ENCODE measurements at places on chromosomes 2 and 18.

- no peak for DNase-seq
These were observed 224.1 kb downstream of the SH3RF3 start for GRCh38 chr2:109352898-109353689.

- DNase-seq = no peak
These were observed 13.9 kb downstream of the SLC19A3 start for GRCh38 chr2:227703961-227704360.

GRCh38 chr18:55031979-55032378 lies 72.7 kb upstream of the CCDC68 start:
- no peak for DNase-seq

GRCh38 chr2:15770606-15771005 lies 169.7 kb upstream of the MYCN start:
- DNase-seq = no peak

- DNase-seq = no peak
These were observed 312.5 kb upstream of the HS6ST1 start for GRCh38 chr2:128630974-128631697.

GRCh38 chr2:67669766-67670165 lies 272.6 kb downstream of the ETAA1 start:
- DNase-seq = no peak

GRCh38 chr18:38427234-38427633 lies 861.6 kb upstream of the CELF4 start:
- no peak for DNase-seq

GRCh38 chr2:237058423-237058822 lies 27.3 kb upstream of the COPS8 start:
- DNase-seq = no peak

DNA sequence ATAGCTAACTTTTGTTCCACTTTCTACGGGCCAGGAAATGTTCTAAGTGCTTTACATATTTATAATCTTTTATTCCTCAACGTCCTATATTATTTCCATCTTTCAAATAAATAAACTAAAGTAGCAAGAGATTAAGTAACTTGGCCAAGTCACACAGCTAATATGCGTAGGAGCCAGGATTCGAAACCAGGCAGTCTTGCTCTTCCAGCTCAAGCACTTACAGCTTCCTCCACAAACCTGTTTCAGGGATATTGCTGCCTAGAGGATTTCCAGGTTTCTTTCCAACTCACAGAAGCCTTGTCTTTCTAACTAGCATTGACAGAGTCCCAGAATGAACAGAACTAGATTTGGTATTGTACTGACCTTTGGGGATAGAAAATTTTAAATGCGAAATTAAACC lies 102.5 kb downstream of the FIGN start:
- no peak for DNase-seq

DNA sequence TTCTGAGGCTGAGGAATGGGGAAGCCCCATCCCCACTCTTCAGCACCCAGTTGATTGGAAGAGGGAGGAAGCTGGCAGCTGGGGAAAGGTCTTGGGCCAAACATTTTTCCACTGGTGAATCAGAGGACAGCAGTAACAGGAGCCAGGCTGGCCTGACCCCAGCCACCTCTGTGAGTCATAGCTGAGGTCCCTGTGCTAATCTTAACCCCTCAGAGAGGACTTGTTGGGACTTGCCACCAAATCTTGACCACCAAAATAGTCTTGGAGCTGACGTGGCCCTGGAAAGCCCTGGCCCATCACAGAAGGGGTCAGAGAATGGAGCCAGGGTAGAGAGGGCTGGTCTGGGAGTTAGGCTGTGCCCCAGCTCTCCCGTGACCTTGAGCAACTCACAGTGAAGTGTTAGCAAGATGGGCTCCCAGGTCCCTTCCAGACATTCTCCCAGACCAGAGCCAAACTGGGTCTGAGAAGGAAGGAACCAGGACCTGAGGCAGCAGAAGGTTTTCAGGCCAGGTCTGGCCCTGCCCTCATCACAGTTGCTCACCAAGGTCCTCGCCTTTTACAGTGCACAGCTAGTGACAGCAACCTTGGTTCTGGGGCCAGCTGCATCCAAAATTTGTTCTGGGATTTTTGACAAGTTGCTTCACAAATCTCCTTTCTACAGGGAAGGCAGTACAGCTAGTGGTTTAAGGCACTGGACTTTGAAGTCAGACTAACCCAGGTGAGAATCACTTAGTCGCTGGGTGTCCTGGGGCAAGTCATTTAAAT lies 266.6 kb downstream of the CYP26B1 start:
- no peak for DNase-seq

GRCh38 chr2:13003500-13003899 lies 286.8 kb downstream of the TRIB2 start:
- DNase-seq = no peak

DNA sequence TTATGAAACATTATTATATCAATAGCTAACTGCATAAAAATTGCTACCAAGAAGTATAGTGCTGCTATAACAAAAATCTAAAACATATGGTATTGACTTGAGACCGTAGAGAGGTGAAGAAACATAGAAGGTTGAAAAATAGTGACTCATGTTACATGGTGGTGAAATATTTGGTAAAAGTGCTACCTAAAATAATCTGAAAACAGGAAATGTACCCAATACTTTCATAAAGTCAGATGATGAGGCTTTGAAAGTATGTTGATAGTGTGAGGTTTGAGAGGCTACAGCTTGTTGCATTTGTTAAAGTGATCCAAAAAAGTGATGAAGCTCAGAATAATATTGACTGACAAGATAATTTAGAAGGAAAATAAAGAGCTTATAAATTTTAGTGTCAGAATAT lies 718.7 kb upstream of the SLC8A1 start:
- no peak for DNase-seq

GRCh38 chr2:167198009-167198408 lies 309.7 kb downstream of the XIRP2 start:
- no peak for DNase-seq

- no peak for DNase-seq
These were observed 49.8 kb upstream of the SLC1A4 start for GRCh38 chr2:64939332-64939917.

- DNase-seq = peak; percentile 25
These were observed 48.4 kb upstream of the CYTIP start for GRCh38 chr2:157492189-157492773.

DNA sequence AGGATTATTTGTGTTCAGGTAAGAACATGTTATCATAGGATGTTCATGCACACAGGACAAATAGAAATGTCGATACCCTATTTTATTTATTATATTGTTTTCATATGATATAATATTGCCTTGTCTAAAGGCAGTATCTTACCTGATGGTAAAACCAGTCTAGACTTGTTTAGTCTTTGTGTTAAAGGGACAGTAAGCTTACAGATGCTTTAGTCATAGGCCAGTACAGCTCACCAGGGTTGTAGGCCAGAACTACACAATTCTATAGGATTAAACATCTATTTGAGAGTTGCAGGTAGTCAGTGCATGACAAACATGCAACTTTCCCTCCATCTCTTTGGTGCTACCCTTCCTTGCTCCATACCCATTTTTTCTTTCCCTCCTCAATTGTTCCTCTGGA lies 158.5 kb downstream of the GALNT3 start:
- no peak for DNase-seq

DNA sequence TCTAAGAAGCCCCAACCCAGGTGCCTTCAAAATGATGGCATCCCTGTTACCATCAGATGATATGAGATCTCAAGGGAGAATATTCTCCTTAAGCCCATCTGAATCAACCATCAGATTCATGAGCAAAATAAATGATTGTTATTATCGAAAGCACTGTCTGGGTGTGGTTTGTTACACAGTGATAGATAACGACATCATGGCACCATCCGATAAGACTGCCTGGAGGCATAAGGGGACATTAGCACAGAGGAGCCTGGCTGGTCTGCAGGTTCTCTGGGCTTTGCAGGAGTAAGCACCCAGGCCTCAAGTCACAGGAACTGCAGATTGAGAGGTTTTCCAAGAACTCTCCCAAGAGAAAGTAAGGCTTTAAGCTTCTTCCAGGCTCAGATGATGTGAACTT lies 15.6 kb downstream of the BMP10 start:
- DNase-seq = no peak

DNA sequence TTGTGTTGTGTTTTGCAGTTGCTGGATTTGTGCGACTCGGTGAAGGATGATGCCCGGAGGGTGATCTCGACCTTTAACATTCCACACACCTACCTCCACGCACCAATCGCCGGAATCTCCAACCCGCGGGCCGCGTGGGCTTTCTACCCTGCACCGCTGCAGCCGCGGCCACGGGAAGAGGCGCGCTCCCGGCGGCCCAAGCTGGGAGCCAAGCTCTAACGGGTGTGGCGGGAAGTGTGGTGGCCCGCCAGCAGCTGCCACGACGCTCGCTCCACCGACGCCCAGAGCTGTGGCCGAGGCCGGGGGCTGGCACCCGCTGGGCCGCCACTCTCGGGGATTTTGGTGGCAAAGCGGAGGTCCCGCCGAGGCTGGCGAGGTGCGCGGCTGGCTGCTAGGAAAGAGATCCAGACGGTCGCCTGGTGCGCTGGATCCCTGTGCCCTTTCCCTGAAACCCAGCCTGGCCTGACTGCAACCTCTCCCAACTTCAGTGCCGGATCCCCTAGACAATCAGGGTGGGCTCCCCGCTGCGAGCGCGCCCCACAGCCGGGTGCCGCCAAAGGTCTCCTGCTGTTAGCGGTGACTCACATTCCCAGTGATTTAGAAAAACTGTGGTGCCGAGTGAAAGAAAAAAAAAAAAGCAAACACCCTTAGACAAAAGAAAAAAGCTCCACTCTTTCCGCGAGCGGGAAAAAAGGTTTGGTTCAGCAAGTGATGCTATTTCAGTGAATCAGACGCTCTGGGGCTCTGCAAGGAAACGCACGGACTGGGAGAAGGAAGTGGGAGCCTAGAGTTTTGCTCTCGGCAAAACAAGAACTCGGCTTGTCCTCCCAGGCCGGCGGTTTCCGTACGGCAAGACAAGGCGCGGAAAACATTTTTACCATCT lies 2.9 kb upstream of the BCL2L11 start:
- DNase-seq = no peak

GRCh38 chr18:44437603-44438002 lies 243.1 kb upstream of the SETBP1 start:
- no peak for DNase-seq

DNA sequence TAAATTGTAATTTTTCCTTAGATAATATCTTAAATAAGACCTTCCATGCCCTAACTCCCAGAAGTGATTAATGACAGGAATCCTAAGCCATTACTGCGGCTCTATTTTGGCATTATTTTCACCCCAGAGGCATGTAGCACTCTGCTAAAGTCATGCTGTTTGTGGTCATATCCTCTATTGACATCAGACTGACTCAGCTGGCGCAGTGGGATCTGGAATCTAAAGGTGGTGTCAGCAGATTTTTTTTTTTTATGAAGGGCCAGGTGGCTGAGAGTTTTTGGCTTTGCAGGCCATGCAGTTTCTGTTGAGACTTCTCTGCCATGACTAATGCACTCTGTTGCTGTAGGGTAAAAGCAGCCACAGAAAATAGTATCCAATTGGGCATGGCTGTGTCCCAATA lies 64.1 kb upstream of the ACVR1C start:
- no peak for DNase-seq

- DNase-seq = peak; percentile 15
These were observed 8.6 kb upstream of the ARMC9 start for GRCh38 chr2:231189571-231190495.

DNA sequence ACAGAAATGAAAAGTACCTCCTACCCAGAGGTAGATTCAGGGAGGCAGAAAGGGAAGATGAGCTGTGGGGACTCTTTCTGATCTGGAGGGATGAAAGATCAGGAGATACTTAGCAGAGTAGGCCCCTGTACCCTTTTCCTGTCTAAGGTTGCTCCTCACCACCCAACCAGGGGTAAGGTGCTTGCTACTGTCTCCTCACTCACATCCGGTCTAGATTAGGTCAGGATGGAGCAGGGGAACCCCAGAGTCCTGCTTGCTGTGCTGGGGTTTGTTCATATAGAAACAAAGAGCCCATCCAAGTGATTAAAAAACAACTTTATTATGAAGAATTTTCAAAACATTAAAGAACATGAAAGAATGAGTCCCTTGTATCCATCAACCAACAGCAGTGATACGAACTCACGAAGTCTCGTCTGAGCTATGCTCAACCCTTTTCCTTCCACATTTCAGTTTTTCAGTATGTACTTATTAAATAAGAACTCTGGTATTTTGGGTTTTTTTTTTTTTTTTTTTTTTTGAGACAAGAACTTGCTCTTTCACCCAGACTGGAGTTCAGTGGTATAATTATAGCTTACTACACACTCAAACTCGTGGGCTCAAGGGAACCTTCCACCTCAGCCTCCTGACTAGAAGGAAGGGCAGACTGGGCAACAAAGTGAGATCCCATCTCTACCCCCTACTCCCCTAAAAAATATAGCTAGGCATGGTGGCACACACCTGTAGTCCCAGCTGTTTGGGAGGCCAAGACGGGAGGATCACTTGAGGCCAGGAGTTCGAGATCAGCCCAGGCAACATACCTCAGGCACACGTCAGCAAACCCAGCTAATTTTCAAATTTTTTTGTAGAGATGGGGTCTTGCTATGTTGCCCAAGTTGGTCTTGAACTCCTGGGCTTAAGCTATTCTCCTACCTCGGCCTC lies 28.5 kb upstream of the MCFD2 start:
- DNase-seq = no peak

DNA sequence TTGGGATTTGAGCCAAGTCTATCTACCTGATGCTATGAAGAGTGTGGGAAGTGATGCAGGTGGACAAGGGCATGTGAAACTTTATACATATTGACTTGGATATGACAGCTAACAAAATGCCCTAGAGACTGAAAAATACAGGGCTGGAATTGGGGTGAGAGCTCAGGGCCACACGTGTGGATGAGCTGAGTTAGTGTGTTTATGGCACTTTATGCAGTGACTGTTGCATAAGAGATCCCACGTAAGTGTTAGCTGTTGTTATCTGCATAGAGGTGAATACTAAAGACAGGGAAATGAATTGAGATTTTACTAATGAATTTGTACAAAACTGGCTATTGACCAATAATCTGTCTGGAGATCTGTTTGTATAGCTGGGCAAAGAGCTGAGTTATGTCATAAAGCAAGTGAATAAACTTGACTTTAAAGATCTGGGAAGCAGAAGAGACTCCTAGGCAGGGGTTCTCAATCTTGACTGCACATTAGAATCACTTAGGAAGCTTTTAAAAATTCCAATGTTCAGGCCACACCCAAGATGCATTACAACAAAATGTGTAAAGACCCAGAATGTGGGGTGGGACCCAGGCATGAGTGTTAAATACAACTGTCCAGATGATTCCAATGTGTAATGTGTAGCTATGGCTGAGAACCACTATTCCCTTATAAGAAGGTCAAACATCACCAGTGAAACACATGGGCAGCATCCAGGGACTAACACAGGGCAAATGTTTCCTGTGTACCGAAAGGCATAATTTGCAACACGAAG lies 74.2 kb upstream of the STK17B start:
- no peak for DNase-seq

Measured in hypothalamus (tissue), 51 donors.